ENCODE measurements at places on chromosomes 1 and 21.

GRCh38 chr1:247701338-247701737 lies 15.1 kb downstream of the OR6F1 start:
- DNase-seq: no peak

GRCh38 chr1:168932539-168932938 lies 174.0 kb upstream of the ATP1B1 start:
- no peak for DNase-seq

- DNase-seq: no peak
These were observed 32.8 kb upstream of the PWP2 start for GRCh38 chr21:44074315-44074958.

DNA sequence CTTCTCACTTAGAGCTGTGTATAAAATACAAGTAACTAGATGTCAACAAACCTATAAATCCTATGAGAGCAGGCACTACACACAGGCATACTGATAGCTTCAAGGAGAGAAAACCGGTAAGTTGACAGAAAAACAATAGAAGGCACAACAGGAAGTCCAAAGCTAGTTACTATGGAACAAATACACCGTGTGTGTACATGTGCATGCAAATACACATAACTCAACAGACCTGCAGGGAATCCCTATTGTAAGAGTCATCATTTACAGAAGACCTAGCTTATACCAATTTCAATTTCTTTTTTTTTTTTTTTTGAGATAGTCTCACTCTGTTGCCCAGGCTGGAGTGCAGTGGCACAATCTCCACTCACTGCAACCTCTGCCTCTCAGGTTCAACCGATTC lies 26.3 kb downstream of the JAK1 start:
- DNase-seq: no peak

- no peak for DNase-seq
These were observed 8.0 kb upstream of the ETV3 start for GRCh38 chr1:157146244-157146643.

GRCh38 chr1:53069663-53070327 lies 7.8 kb downstream of the PODN start:
- no peak for DNase-seq

DNA sequence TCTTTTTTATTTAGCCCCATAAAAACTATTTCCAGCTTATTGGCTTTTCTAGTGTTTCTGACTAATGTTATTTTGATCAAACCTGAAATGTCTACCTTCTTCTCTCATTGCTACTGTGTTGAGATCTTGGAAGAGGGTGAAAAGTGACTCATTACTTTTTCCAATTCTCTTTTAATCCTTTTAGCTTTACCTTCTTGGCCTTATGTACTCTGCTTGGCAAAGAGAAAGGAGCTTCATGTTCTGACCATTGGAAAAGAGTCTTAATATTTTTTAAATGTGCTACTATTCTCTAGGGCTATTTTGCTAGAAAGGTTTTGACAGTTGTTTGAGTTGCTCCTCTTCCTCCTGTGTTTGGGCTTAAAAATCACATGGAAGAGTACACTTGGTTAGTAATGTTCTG lies 97.8 kb upstream of the CHODL start:
- no peak for DNase-seq

- DNase-seq: no peak
These were observed 2.8 kb downstream of the TGFB2 start for GRCh38 chr1:218347723-218348627.

DNA sequence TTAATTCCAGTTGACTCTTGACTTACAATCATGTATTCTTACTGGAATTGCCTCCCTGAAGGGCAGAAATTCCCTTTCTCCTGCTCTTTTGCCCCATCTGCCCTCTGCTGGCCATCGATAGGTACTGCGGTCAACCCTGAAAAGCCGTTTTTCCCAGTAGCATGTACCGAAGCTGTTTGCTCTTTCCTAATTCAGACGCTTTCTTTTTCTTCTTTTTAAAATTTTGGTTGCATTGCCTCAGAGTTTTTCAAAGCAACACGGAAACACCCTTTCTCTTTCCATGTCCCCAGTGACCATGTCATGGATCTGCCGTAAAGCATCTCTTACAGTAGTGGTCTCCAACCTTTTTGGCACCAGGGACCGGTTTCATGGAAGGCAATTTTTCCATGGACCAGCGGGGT lies 164.2 kb upstream of the C1orf21 start:
- peak; percentile 23 for DNase-seq

GRCh38 chr1:9361630-9362260 lies 69.1 kb downstream of the SPSB1 start:
- DNase-seq: no peak

GRCh38 chr1:210397252-210397651 lies 68.5 kb downstream of the HHAT start:
- no peak for DNase-seq

- no peak for DNase-seq
These were observed 47.3 kb upstream of the COA6 start for GRCh38 chr1:234325878-234326496.

DNA sequence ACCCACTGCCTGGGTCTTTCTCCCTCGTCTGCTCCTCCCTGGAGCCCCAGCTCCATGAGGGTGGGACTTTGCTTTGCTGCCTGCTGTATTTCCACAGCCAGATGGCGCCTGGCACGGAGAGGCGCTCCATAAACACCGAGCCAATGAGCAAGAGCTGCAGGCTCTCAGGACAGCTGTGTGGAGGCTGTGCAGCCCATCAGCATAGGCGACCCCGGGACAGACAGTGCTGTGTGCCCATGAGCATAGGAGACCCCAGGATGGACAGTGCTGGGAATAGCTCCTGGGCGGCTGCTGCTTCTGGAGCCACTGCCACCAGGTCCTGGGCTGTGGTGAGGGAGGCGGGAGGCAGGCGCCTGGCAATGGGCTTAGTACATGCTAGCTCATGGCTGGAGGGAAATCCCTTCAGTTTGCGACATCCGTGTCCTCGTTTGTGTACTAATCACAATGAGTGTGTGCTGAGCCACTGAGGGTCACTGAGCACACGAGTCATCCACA lies 29.2 kb downstream of the CEP104 start:
- no peak for DNase-seq

DNA sequence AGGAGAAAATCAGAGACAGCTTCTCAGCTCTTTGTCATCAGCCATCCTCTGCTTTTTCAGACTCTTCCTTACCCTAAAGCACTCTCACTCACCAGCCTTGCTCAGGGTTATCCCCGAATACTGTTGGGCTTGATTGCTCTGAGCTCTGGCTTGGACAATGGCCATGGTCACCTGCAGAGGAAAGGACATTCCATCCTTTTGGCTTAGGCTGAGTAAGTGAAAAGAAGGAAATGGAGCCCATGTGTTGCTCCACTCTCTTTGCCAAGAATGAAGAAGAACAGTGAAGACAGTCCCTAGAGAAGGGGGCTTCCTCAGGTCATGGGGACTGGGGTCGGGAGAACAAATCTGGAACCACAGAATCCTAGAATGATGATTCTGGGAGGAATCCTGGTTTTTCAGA lies 2.3 kb downstream of the MTMR11 start:
- DNase-seq: no peak

DNA sequence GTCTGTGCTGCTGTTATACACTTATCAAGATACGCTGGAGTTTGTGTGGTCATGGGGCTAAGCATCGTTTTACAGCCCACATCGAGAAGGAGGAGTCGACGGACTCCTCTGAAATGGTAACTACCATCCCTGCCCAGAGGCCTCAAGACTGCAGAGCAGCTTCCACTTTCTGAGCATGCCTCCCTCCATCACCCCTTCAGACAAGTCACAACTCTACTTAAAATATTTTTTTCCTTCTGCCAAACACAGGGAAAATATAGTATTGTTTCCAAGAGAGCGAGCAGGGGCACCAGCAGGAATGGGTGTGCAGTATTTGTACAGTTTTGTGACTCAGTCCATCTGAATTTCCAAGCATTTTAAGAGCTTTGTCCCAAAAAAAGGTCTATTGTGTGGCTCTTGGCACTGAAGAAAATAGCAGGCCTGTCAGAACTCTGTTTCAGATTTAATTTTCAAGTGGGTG lies 14.1 kb downstream of the EVA1C start:
- DNase-seq: no peak

GRCh38 chr21:29145852-29146453 lies 15.5 kb downstream of the MAP3K7CL start:
- no peak for DNase-seq

GRCh38 chr1:103477101-103477500 lies 48.4 kb upstream of the RNPC3 start:
- DNase-seq: no peak

GRCh38 chr1:183590244-183591191 lies at the start of gene NCF2:
TSS of gene NCF2 (minus strand) at chr1:183590459. CDS start at chr1:183590329, 130 bp downstream.
- no peak for DNase-seq

DNA sequence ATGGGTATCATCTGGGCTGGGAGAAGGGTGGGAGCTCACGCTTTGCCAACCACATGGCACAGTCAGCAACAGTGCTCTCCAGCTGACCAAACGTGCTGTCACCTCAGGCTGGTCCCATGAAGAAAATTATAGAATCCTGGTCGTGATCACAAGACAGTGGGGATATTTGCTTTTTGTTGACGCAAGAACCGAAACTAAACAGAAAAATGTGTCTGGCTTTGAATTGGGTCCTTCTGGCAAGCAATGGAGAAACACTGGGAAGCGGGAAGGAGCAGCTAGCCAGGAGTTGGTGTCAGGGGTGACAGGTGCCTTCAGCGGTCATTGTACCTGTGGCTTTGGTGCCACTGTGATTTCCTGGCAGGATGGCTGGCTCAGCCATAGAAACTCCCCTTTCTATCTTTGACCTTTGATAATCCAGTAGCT lies 304.8 kb downstream of the PAPPA2 start:
- no peak for DNase-seq

DNA sequence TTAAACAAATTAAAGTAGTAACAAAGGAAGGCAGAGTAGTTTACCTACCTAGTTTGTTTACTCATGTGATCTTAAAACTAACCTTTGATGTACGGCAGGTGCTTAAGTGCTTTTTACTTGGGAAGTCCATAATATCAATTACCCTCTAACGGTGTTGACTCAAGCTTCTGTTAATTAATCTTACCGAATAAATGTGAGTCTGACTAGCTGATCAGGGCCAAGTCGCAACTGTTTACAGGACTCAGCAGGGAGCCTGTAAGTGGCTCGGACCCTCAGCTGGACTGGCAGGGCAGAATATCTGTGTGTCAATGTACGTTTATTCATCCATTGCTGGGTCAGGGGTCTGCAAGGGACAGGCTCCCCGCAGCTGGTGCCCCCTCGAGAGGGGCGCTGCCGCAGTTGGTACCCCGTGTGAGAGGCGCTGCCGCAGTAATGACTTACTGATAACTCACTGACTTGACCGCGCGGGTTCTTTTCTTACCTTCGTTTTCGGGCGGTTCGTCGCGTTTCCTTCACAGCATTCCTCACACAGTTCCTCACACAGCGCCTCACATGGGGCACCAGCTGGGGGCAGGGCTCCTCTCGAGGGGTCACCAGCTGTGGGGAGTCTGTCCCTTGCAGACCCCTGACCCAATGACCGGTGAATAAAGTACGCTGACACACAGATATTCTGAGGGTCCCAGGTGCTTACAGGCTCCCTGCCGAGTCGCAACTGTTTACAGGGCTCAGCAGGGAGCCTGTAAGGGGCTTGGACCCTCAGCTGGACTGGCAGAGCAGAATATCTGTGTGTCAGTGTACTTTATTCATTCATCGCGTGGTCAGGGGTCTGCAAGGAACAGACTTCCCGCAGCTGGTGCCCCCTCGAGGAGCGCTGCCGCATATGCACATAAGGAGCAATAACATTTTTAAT lies 3.0 kb downstream of the FMO1 start:
- DNase-seq: no peak

DNA sequence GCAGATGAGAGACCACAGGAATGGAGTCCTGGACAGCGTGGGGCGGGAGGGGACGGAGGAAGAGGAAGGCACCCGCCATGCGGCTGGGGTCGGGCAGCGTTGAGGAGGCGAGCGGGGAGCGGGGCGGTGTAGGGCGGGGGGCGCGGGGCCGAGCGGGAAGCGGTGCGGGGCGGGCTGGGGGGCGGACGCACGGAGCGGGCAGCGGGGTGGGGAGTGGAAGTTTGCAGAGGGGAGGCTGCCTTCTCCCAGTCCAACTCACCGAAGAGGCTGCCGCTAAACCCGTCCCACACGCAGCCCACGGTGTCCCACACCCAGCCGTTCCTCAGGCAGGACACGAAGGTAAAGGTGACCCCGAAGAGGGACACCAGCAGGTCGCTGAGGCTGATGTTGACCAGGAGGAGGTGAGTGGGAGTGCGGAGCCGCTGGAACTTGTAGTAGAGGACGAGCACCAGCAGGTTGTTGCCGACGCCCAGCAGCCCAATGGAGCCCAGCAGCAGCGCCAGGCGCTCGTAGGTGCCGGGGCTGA lies 483 bp downstream of the CHML start:
- peak; percentile 11 for DNase-seq

GRCh38 chr1:182484531-182485257 lies 34.7 kb downstream of the RGSL1 start:
- no peak for DNase-seq
